ENCODE measurements at places on chromosomes 2 and 18.

GRCh38 chr2:118085173-118086023 is 2.9 kb upstream of the INSIG2 start:
- no peak for DNase-seq

- DNase-seq: no peak
Observed at GRCh38 chr2:36366491-36367120, 11.0 kb downstream of the CRIM1 start.

- no peak for DNase-seq
Observed at GRCh38 chr2:174704061-174704460, 60.2 kb downstream of the CHRNA1 start.

GRCh38 chr2:70835643-70836042 is at the start of gene CD207:
TSS of gene CD207 (minus strand) at chr2:70835816. CDS start at chr2:70835776, 40 bp downstream.
- no peak for DNase-seq

DNA sequence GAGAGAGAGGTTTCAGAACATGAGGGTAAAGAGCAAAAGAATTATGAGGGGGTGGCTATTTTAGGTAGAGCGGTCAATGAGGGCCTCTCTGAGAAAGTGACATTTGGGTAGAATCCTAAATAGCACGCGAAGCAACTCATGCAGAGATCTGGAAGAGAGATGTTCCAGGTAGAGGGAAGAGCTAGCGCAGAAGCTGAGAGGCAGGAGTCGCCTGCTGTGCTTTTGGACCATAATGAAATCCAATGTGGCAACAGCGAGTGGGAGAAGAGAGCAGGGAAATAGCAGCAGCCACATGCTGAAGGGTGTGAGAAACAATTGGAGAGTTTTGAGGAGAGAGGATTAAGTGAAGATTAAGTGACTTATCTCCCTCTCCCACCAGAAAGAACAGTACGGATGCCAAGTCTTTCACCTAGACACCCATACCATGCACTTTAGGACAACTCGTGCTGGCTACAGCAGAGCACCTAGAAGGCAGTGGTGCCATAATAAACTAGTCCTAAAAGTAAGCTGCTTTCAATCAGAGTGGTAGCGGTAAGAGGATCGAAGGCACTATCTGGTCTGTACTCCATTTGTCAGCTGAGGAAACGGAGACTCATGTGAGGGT is 129.7 kb downstream of the LRP2 start:
- DNase-seq: no peak

- no peak for DNase-seq
Observed at GRCh38 chr2:1887915-1888314, 143.6 kb upstream of the PXDN start.

DNA sequence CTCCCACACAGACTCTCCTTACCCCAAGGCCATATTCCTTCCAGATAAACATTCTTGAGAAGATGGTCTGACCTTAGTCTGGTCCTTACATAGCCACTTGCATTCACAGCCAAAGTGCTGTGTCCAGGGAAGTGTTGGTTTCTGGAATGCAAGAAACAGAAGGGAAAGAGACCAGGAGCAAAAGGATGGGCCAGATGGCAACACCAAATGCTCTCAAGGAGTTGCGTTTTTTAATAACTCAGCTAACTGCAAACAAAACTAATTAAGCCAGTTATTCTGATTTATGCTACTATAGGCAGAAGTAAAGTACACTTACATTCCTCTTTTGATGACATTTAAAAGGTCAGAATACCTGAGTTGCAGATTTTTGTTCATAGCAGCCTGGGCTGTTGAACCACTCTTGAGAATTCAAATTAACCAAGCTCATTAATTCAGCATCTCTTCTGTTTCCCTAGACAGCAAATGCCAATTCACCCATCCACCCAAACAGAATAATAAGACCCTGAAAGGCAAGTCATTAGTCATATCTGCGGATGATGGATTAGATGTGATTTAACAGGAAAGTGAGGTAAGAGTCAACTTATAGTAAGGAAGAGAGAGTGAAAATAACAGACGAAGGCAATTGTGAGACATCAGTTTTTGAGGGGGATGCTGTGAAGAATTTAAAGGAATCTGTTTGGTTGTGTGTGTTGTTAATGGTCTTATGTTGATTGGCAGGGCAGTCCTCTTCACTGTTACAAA is 18.8 kb downstream of the CCDC85A start:
- no peak for DNase-seq

GRCh38 chr2:190209559-190209958 is 110.1 kb downstream of the HIBCH start:
- no peak for DNase-seq

- DNase-seq: no peak
Observed at GRCh38 chr18:35442701-35443100, 55.1 kb downstream of the INO80C start.

DNA sequence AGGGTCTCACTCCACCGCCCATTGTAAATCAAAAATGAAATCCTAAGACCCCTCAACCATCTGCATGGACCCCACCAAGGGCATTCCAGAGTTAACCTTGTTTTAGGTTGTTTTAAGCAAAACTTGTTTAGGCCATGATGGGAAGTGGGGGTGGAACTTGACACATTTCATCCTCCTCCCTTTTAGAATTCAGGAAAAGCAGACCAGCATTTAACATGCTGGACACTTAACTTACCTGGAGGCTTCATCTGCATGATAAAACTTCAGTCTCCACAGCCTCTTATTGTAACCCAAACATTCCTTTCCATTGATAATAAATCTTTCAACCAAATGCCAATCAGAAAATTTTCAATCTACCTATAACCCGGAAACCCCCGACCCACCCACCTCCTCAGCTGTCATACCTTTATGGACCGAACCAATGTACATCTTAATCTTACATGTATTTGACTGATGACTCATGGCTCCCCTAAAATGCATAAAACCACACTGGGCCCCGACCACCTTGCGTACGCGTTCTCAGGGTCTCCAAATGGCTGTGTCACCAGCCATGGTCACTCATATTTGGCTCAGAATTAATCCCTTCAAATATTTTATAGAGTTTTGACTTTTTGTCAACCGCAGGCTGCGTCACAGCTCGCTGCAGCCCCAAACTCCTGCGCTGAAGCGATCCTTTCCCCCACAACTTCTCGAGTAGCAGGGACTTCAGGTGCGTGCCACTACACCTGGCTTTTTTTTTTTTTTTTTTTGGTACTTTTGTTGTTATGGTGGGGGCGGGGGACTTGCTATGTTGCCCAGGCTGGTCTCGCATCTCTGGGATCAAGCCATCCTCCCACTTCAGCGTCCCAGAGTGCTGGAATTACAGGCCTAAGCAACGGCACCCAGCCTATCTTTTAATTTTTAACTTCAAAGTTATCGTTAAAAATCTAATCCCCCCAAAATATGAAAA is 917 bp downstream of the MPPE1 start:
- DNase-seq: no peak

GRCh38 chr2:12897181-12897580 is 180.4 kb downstream of the TRIB2 start:
- DNase-seq: no peak

DNA sequence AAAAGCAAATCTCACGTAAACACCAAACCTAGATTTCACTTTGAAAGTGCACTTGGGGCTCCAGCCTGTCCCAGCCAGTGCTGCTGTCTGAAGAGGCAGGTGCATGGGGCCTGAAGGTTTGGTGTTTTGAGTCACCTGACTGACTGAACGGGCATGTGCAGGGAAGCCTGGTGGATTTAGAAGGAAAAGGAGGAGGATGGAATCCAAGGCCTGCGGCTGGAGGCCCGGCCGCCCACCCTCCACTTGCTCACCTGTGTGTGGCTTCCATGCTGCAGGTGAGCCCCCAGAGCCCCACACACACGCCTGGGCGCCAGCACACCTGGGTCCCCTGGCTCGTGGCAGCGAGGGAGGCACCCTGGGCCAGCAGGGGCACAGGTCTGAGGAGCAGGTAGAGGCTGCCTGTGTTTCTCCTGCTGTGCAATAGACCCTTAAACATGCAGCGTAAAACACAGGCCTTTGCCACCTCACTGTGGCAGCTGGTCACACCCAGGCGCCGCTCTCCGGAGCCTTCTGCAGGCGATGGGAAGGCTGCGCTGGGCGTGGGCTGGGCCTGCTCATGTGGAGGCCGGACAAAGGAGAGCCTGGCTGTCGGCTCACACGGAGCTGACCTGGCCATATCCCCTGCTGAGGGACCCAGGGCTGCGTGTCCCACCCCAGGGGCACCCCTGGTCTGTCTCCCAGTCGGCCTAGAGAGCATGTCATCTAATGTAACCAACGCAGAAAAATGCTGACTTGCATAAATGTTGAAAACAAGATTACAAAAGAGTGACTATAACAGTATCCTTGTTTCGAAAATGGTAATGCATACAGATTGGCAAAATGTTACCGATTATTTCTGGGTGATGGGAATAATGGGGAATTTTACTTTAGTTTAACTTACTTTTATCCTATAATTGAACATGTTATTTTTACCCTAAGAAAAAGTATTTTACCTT is 71.3 kb downstream of the TMEM18 start:
- no peak for DNase-seq

DNA sequence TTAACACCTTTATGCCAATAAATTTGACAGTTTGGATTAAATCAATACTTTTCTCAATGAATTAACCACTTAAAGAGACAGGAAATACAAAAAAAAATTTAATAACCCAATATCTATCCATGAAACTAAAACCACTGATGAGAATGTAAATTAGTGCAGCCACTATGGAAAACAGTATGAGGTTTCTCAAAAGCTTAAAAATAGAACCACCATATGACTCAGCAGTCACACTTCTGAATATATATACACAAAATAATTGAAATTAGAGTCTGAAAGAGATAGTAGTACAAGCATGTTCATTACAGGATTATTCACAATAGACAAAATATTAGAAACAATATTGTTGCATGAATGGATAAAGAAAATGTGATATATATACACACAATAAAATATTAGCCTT is 382.1 kb upstream of the SETBP1 start:
- DNase-seq: no peak

- DNase-seq: no peak
Observed at GRCh38 chr2:86471637-86472036, 30.5 kb downstream of the KDM3A start.

- DNase-seq: no peak
Observed at GRCh38 chr18:58175122-58175785, 131.2 kb downstream of the NEDD4L start.

- DNase-seq: no peak
Observed at GRCh38 chr2:75476761-75477160, 84.0 kb downstream of the EVA1A start.

GRCh38 chr2:225994748-225995405 is 595.4 kb downstream of the NYAP2 start:
- DNase-seq: no peak

- DNase-seq: peak; percentile 81
Observed at GRCh38 chr2:10911291-10912075, at the start of gene KCNF1. TSS of gene KCNF1 (plus strand) at chr2:10911934. CDS start at chr2:10912427, 493 bp downstream.

- DNase-seq: no peak
Observed at GRCh38 chr2:175063741-175064140, 58.6 kb upstream of the CHN1 start.

DNA sequence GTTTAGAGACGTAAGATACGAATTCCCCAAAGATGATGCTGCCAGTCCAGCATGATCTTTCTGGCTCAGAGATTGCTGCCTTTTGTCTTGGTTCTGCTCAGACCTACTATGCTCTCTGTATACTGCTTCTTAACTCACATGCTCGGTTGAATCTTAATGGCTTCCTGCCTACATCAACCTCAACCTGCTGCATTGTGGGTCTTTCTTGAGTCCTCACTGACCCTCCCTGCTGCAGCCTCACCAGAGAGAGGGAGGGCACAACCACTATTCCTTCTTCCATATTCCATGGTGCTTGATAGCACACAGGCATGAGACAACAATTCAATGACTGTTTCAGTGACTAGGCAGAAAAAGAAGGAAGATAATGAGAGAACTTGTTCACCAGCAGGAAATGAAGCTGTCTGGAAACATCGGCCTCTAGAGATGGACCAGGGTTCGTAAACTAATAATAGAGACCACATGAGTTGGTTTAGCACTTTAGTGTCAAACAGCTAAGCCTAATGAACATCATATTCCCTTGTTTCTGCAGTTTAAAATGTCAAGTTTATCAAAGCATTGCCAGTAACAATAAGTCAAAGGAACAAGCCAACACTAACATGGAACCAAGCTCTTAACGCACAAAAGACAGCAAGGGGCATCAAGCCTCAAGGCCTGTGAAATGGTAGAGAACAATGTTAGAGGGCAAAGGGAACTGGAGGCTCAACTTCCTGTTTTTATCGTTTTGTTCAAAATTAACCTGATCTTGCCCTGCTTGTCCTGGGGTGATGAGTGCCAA is 333.9 kb downstream of the PDE11A start:
- no peak for DNase-seq

DNA sequence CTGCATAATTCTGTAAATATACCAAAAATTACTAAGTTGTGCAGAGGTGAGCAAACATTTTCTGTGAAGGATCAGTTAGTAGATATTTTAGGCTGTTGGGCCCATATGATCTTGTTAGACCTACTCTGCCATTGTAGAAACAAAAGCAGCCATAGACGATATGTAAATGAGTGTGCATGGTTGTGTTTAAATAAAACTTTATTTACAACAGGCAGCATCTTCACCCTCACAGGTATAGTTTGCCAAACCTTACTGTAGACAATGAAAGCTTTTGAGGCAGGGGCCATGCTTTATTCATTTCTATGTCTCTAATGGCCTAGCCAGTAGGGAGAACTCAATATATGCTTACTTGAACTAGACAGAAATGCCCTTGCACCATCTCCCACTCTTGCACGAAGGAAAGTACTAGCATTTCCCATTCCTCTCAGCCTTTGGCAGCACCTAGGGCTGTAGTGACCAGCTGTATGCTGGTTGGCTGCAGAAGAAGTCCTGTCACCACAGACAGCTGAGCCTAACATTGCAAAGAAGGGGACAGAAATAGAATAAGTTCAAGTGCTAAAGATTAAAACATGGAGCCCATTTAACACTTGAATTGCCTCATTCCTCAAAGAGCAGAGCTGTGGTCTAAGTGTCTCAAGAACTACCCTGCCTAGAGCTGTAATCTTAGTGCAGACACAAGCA is 305.1 kb upstream of the MGAT5 start:
- DNase-seq: no peak

GRCh38 chr18:46070815-46071652 is 1.0 kb downstream of the PSTPIP2 start:
- no peak for DNase-seq

DNA sequence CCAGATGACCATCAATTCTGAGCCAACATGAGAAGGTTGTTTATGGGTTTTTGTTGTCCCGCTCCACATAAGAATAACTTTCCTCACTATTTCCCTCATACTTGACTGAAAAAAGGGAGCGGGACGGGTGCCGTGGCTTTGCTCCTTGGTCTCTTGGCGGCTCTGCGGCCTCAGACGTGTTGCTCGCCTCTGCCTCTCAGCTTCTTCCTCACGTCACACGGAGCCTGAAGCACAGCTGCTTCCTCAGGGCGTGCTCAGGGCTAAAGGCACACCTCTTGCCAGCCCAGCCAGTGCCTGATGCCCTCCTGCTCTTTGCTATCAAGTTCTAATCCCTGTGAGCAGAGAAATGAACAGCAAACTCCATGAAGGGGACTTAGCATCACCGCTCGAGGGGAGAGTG is 17.9 kb upstream of the ID2 start:
- DNase-seq: no peak

GRCh38 chr2:213868526-213868925 is 542.3 kb upstream of the VWC2L start:
- no peak for DNase-seq

Data from MG63 (cell line).